ENCODE measurements at places on chromosomes 7 and 10.
A peak's percentile ranks its signal among the peaks of the same experiment; 100 is the strongest.

GRCh38 chr7:99392659-99393354, 15.6 kb downstream of the PDAP1 start:
- peak; percentile 74 for DNase-seq

- DNase-seq = no peak
Measured at GRCh38 chr10:87656431-87657072, 3.1 kb upstream of the PAPSS2 start.

- DNase-seq = no peak
Measured at GRCh38 chr10:48296576-48297098, 9.8 kb upstream of the MAPK8 start.

DNA sequence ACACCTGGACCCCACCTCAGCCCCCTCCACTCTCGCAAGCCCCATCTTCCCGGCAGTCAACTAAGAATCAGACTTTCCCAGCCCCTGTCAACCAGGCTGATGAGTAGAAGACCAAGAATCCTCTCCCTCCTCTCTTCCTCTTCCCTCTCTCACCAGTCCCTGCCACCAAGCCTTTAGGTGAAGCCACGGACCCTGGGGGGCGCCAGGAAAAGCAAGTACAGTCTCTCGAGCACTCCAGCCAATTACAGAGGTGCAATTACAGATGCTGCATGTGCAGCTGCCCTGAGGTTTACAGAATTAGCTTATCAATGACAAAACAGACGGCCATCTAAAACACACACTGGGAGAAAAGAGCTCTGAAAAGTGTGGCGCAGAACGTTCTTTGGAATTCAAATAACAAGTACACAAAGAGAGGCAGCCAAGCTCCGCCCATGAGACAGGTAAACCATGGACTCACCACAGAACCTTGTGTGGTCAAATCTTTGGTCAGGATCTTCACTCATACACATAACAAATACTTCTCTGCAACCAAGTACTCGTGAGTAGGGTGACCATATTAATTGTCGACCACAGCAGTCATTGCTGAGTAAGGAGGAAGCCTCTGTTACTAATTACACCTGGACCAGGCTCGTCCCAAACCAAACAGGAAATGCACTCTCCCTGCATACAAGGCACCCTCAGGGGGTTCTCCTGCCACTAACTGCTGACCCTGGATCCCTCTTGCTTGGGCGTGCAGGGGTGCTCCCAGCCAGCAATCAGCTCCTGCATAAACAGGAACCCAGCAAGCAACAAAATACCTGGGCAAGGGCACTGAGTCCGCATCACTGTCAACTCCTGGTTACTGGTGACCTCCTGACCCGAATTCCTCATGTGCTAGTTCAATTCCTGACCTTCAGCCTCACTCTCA, 189.2 kb downstream of the FAM107B start:
- DNase-seq = no peak

Measured in activated T-cell treated with anti-CD3 and anti-CD28 coated beads for 48 hours (primary cell).